Renal cortex interstitium (tissue), 15 donors: ENCODE measurements at places on chromosomes 4 and X. TPM values are rescaled to one million over a fixed set of nuclear protein-coding genes. Genes with fewer than 3 reads are reported as not detected.

DNA sequence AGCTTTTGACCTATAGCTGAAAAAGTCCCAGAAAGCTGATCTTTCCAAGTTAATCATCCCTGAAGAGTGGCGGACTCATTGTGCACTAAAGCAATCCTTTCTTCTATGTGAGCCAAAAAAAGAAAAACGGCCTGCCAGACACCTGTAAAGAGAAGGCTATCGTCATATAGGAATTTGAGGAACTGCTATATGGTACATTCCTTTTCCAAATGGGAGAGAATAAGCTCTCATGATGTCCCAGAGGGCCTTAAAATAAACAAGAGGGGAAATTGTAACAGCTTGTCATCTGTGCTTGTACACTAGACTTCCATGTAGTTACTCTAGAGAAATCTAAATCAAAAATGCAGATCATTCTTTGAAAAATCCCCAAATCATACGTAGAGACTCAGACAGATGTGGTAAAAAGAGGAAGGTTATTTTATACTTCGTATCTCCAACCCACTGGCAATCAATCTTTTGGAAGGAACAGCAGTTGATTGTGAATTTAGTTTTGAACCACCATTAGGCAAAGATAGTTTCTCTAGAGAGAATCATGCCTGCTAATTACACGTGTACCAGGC is 26.1 kb downstream of the GPR174 start:
- no peak for DNase-seq

GRCh38 chr4:174604198-174604597 is 81.9 kb upstream of the HPGD start:
- DNase-seq: no peak

DNA sequence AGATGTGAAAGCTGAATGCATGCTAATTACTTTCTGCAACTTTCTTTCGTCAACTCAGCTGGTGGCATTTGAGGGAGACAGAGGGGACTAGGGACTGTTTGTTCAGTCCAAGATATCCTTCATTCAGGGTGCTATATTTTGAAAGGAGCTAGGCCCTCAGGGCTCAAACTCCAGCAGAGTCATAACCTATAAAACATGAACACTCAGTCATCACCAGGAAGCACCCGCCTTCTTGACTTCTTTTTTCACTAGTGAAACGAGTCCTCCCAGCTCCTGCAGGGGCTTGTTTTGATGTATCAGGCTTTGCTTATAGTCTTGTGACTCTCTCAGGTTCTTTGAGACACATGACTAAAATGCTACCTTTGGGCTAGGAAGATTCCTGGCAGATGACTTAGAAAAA is 230.6 kb downstream of the PCDH7 start:
- DNase-seq: no peak

GRCh38 chr4:157048248-157048647 is 27.7 kb upstream of the GLRB start:
- DNase-seq: no peak

DNA sequence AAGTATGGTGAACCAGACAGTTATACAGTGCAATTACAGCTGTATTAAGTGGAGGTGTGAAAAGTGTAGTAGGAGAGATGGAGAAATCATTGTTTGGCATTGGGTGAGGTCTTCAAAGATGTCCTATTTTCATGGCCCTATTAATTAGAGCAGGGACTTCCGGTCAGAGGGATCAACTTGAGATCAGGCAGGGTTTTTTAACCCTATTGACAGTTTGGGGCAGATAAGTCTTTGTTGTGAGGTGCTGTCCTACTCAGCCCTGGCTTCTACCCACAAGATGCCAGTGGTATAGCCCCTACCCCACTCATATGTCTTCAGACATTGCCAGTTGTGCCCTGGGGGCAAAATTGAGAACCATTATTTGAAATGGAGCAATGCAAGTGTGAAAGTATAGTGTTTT is 9.9 kb downstream of the USP9X start:
- DNase-seq: no peak

SLC7A11 gene
- 2.3 TPM for polyA plus RNA-seq

CFAP299 gene
- polyA plus RNA-seq: 0.45 TPM
